Esophagus squamous epithelium (tissue), 5 donors: ENCODE measurements at places on chromosomes 16 and 17. TPM values are rescaled to one million over a fixed set of nuclear protein-coding genes. Genes with fewer than 3 reads are reported as not detected.

Gene NACA2
- total RNA-seq: not detected

Gene EIF4A3
- 112 TPM for total RNA-seq

Gene WFDC1
- total RNA-seq: 4.2 TPM

DNA sequence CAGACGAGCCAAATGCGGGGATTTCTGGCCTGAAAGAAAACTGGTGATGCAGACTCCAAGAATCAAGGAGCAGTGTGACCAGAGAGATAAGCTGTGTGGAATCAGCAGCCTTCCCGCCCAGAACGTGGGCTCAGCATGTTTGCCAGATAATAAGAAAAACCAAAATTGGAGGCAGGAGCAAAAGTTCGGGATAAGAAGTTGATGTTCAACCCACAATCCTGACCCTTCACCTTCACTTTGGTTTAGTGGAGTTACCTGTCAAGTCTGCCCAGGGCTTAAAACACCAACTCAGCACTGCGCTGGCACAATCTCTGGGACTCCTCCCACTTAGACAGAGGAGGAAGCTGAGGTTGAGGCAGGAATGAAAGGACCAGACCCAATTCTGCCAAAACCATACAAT lies 3.1 kb downstream of the SLC43A2 start:
- H3K4me1 ChIP-seq: peaks cover 69% of the 10 kb centered on the region
- DNase-seq: no peak
- no peak overlapping the region for H3K27ac ChIP-seq

Gene SNAI3
- total RNA-seq: 0.23 TPM

Gene MPO
- total RNA-seq: not detected

Gene HAGHL
- not detected for total RNA-seq
